Activated naive CD8-positive, alpha-beta T cell treated with anti-CD3 and anti-CD28 coated beads for 36 hours (primary cell): ENCODE measurements at places on chromosomes 2 and 18.

GRCh38 chr2:181995289-181995688 lies 9.6 kb downstream of the PPP1R1C start:
- no peak for DNase-seq

DNA sequence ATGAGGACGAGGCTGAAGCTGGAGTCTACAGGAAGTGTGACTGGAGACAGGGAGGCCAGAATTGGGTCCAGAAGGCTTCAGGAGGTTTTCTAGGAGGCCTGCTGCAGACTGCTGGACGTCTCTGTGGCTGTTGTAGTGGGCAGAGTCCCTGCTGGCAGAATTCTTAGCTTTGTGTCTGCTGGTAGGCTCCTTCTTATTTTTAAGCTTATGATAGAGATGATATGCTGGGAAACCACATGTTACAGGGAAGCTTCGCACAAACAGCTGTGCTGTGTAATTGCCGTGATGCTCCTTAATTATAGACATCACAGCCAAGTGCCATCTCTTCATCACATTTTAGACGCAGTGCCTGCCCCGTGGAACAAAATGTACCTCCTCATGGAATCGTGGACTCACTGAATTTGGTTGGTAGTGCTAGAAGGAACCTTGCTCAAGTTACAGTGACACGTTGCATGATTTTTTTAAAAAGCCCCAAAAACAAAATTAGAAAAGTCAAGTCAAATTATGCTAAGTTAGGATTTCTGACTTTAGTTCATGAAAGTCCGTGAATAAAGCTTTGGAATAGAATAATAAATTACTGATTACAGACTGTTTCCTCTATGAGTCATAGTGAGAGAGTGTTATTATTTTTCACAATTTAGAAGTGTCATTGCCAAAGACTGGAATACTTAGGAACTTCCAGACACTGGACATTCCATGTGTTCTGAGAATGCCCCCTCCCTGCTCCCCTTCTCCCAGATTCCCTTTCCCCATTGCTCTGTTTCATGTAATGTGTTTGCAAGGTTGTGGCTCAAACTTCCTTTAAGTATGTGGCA lies 144.1 kb downstream of the FHOD3 start:
- DNase-seq: no peak

DNA sequence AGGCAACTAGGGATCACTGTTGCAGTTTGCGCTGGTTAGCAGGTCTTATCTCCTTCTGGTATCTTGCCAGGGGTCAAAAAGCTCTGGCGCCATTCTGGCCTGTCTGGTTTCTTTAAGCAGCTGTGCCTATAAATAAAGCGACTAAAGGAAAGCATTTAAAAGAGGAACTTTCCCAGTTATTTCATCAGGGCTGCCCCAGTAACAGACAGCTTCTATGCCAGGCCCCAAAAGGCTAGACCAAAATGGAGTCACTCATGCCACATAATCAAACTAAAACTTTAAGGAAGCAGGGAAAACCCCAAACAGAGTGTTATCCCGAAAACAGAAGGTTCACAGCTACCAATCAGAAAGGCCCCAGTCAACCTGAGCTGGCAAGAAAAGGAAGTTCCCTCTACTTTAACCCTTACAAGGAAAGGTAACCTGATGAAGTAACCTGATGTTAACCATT lies 41.2 kb upstream of the HNRNPA3 start:
- no peak for DNase-seq

GRCh38 chr18:21184396-21184996 lies 57.5 kb upstream of the GREB1L start:
- DNase-seq: no peak

DNA sequence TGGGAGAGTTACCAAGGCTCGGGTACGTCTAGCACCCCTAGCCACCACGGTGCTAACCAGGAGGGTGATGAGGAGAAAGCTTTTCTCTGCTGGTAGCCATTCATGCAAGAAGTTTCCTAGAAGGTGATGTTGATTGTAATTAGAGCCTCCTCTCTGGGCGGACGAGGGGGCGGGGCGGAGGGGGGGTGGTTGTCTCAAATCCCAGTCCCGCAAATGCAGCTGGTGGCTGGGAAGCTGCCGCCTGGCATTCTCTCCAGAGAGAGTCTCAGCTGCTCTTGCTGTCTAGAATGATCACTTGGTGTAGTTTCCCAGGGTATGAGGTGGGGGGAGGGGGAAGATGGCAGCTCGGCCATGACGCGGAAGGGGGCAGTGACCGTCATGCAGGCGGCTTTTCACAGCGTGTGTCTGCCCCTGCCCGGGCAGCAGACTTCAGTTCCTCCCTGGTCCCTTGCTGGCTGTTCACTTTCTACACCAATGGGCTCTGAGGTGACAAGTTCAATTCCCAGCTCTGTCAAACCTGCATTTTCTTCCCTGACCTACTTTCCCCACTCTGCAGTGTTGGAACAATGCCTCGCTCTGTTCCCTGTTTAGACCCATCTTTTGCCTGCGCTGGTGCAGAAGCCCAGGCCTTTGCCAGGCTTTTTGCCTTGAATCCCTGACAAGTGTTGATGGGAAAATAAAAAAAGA lies 61.5 kb upstream of the KLF7 start:
- no peak for DNase-seq

DNA sequence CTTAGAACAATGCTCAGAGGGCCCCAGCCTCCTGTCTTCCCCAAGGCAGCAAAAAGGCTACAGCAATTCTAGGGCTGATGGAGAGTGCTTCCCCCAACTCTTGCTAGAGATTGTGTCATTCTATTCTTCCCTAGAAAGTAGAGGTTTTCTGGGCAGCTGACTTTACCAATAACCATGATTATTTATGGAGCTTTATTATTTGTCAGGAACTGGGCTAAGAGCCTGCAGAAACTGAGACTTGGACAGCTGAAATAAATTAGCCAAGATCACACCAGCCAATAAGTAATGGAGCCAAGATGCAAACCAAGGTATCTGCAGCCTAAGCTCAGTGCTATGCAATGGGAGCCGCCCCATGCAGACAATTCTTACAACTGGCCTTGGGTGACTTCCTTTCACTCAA lies 84.8 kb downstream of the CCBE1 start:
- DNase-seq: no peak

DNA sequence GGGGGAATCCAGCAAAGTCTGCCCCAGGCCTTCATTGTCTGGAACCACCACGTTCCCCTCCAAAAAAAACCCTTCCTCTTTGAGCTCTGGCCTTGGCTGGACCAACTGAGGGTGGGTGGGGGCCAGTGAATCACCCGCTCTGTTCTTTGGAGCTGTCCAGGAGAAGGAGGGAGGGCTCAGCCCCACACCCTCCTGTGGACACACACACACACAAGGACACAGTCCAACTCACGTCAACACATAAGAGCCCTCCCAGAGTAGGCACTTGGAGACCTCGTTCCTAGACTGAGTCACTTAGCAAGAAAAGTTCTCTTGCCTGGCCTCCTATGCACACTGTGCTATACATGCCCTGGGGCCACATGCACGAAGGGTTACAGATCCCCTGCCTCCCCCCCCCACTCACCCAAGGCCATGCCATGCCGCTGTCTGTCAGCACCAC lies 1.2 kb upstream of the TNS1 start:
- no peak for DNase-seq

DNA sequence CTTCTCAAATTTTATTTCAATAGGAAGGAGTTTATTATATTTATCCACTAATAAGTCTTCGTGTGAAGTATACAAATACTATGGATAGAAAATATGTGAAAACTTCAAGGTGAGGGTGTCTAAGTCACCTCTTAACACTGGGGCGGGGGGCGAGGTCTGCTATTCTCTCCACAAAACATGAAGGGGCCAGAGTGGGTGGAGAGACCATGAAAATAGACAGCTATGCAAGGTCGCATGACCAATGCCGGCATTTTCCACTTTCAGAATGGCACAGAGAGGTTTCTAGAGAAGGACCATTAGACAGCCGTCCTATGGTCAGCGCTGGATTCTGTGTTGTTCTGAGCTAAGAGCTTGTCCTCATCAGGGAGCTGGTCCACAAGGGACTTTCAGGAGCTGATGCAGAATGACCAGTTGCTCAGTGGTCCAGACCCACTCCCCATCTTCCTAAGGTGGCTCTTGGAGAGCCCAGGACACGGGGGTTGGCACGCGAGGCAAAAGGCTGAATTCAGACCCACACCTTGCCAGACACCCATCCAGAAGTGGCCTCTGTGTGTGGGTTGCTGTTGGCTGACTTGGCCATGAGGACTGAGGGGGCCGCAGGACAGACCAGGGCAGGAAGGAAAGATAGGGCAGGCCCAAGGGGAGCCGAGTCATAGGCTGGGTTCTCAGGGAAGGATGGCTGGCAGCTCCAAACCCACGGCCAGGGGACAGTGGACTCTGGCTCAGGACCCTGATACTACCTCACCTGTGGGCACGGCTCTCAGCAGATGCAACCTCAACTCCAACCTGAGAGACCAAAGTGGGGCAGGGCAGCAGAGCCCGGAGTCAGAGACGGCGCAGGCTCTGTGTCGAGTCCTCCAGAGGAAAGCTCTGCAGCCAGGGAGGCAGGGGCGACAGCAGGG lies 69.8 kb downstream of the NDUFA10 start:
- DNase-seq: no peak

DNA sequence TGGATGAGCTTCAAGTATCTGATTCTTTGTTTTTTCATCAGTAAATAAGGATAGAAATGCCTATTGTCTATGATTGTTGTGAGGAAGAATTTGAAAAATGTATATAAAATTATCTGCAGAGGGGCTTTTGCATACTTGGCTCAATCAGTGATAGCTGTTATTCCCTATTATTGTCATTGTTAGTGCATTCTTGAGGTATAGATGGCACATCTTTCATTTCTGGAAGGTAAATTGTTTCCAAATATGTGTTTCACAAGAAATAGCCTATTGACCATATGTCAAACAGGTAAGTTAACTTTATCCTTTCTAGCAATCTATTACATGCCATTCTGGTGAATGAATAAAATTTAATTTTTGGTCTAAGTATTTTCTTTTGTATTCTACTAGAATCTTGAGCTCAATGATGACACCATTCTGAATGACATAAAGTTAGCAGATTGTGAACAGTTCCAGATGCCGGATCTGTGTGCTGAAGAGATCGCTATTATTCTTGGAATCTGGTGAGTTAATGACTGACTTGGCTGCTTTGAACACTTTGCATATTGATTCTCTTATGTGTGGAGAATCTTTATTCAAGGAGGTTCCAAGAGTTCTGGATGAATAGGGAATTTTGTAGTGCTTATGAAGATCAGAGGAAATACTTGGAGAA lies 44.2 kb downstream of the TTC27 start:
- DNase-seq: no peak

DNA sequence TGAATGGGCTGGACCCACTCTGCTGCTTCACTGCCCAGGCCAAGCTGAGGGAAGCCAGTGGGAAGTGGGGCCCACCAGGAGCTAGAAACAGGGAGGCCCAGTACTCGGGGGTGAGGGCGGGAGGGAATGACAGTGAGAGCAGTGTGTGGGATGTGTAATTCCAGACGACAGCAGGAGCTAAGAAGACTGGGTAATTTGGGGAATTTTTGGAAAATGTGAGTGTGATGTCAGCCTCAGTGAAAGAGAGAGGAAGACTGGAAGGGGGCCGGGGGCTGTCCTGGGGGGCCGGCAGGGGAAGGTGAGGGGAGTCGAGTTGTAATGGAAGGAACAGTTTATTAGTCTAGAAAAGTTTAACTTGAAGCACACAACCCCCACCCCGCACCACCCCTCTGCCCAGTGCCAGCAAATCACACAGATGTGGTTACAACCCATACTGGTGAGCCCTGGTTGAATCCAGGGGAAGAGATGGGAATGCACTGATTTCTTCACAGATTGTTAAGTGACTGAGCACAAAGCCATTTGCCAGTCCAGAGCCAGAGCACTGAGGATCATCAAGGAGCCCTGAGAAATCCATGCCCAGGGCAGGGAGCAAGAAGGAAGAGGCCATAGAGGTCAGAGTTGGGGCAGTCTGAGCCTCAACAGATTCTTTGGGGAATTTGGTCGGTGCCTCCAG lies 76.7 kb upstream of the PKDCC start:
- no peak for DNase-seq

DNA sequence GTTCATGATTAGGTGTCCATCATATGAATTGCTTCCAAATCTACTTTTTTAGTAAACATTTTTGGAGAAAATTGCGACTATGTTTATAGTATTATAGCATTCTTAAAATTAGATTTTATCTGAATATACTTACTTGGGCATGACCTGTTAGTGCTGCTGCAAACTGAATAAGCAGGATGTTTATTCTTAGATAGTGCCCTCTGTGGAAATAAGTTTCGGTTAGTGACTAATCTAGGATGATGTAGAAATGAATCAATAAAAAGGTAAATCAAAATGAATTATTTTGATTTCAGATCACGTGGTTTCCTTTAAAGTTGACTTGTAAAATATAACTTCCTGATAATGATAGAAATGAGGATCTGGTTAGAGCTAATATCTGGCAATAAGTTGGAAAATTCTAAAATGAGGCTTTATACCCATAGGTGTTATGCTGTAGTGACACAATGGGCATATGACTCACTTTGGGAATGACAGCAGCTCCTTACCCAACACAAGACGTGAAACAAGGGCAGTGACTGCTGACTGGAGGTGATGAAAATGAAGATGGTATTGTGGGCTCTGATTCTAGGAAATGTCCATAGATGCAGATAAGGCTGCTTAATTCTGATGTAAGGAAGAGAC lies 165.8 kb upstream of the TCF4 start:
- DNase-seq: no peak
